ENCODE measurements at places on chromosomes 7 and 10. TPM values are rescaled to one million over a fixed set of nuclear protein-coding genes. Genes with fewer than 3 reads are reported as not detected.

Gene C7orf57
- polyA plus RNA-seq: not detected

Gene CLRN3
- not detected for polyA plus RNA-seq

Gene ABCB8
- polyA plus RNA-seq: 14.7 TPM

Gene GLI3
- 18.0 TPM for polyA plus RNA-seq

Gene FAM25G
- polyA plus RNA-seq: not detected

Gene TAS2R3
- 0.92 TPM for polyA plus RNA-seq

Gene FAM24B
- polyA plus RNA-seq: 2.8 TPM
